ENCODE measurements at places on chromosomes 4 and X. TPM values are rescaled to one million over a fixed set of nuclear protein-coding genes. Genes with fewer than 3 reads are reported as not detected.

DNA sequence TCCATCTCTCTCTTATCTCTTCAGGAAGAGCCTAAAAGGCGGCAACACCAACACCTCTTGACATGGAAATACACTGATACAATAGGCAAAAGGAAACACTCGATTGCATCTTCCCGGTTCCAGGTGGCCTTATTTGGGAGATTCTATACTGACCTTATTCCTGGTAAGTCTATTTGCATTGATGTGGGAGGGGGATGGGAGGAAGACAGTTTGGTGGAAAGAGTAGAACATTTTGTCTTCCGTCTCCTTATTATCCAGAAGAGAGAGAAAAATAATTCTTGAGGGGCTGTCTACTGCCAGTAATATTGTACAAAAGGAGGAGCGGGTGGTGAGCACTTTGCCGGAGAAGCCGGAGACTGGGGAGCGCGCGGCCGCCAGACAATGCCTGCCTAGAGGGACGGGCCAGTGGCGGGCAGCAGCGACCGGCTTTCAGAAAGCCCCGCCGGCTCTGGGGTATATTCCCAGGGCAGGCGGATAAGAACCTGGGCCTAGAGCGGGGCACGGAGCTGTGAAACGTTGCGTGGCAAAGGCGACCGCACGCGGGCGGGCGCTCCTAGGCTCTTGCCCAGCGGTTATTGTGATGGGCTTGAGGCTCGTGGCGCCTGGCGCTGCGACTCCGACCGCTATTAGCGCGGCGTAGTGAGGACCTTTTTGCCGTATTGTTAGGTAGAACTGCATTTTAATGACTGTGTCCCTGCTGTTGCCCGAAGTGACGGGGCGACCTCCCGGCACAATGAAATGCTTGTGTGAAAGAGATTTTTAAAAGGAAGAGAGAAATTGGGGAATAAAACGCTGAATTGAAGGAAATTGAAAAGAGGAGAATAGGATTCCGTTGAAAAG is 518 bp downstream of the PRDM8 start:
- peak; percentile 43 for DNase-seq

TMPRSS11D gene
- total RNA-seq, result 0.13 TPM

- no peak for DNase-seq
These were observed 9.2 kb downstream of the SPIN3 start for GRCh38 chrX:56986138-56986537.

DNA sequence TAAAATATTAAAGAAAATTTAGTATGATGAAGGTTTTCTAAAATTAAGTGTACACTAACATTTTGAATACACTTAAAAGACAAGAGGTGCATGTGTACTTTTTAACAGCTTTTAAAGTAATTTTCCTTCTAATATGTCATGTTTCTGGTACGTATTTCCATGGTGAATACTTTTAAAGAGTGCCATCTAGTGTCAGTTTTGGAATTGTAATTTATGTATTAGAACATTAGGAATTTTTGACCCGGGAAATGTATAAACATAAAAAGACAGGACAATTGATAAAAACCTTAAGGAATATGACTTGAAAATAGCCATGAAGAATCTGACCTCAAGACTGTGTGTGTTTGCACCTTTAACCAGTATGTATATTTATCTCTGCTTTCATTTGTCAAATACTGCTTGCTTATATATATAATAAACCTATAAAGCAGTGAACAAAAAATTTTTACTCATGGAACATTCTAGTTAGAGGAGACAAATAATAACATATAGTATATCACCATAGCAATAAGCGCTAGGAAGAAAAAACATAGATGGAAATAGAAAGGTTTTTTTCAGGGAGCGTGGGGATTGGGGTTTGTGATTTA is 7.2 kb downstream of the GSTCD start:
- peak; percentile 52 for DNase-seq

S100G gene
- not detected for total RNA-seq

DNA sequence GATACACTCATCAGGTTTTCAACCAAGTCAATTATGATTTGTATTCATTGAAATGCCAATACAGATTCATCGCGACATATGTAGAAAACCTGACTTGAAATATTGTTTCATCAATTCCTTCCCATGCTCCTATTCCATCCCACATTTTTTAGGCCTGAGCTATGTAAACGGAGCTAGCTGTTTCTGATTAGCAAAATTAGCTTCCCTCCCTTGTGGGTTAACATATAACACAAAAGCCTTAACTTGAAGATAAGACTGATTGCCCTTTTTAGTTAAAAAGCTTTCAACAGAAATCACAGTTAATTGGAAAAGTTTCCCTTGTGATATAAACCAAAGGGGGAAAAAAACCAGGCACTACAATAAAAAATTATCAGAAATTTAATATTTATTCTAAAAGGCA is 32.8 kb upstream of the DCLK2 start:
- no peak for DNase-seq

NSUN7 gene
- total RNA-seq, result not detected

GIMD1 gene
- not detected for total RNA-seq

GRCh38 chrX:17689971-17690409 is 47.3 kb upstream of the SCML1 start:
- DNase-seq, result peak; percentile 66

DNA sequence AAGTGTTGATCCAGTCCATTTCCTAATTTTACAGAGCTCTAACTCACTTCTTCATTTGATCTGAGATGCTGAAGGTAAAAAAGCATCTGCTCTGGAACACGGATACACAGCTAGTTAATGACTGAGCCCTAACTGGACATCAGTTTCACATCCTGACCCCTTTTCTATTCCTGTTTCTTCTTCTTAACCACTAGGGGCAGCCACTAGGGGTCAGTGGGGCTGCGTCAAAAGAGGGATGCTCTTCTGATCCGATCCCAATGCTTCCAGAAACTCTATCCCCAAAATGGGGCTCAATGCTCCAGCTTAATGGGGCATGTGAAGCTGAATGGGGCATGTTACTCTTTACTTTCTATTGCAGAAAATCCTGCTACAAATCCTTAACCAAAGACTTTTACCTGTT is 33.4 kb upstream of the PHKA2 start:
- peak; percentile 11 for DNase-seq

GRCh38 chrX:74363914-74364313 is 57.4 kb upstream of the SLC16A2 start:
- no peak for DNase-seq
